ENCODE measurements at places on chromosomes 3 and 15.

- peak; percentile 88 for DNase-seq
Measured at GRCh38 chr15:69713726-69714559, 261.3 kb downstream of the RPLP1 start.

GRCh38 chr15:97966246-97966645, 5.7 kb downstream of the ARRDC4 start:
- DNase-seq: no peak

DNA sequence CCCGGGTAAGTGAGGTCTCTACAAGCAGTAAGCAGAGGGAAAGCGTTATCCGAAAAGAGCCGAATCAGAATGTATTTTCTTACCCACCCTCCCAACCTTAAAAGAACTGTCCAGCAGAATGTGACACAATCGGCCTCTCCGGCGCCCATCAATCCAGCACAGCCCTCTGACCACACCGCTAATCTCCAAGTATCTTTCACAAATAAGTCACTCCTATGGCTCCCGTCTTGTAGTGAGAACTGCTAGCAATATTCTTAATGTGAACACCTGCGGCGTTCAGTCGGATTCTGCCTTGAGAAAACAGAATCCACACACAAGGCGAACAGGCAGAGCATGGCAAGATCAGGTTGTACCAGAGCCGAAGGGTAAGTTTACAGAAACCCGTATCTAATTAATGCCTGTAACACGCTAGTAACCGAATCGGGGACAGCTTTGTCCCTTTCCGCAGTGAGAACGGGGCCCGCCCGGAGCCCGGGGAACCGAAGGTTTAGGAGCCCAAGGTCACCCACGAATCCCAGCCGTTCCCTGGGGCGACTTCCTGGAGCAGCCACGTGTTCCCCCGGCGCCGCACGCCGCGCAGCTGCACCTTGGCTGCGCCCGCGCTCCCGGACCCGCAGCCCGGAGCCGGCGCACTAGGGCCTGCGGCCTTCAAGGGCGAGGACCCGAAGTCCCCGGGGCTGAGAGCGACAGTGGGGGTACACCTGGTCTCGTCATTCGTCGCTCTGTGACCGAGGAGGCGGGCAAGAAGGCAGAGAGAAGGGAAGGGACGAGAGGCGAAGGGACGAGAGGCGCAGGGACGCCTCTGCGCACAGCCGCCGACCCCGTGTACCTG, 672 bp downstream of the TFRC start:
- DNase-seq: peak; percentile 79

- DNase-seq: no peak
Measured at GRCh38 chr3:115217678-115218451, 70.8 kb upstream of the ZBTB20 start.

- peak; percentile 0 for DNase-seq
Measured at GRCh38 chr15:99963096-99963825, 230.0 kb upstream of the LYSMD4 start.

- DNase-seq: no peak
Measured at GRCh38 chr15:90708516-90708915, 8.6 kb upstream of the BLM start.

GRCh38 chr15:83657549-83657948, 3.6 kb downstream of the ADAMTSL3 start:
- no peak for DNase-seq

DNA sequence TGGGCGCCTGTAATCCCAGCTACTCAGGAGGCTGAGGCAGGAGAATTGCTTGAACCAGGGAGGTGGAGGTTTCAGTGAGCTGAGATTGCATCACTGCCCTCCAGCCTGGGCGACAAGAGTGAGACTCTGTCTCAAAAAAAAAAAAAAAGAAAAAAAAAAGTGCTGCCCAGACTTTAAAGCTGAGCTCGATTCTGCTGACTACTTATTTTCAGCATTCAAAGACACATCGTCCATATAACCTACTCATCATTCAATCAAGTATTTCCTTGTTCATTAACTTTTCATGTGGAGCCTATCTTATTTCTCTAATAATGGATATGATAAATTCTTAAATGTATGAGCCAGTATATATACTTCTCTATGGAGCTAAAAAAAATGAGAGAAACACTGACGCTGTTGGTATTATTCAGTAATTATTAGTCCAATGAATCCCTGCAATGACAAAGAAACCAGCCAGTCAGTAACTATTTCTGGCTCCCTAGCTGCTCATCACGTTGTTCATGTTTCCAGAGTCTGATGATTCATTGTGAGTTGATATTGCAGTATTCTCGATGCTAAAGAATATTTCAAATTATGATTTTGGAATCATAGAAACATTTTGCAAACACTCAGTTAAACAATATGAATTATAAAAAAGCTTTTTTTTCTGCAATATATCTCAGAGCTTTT, 111.9 kb downstream of the RAP2B start:
- DNase-seq: no peak

GRCh38 chr3:72461787-72462186, 386.5 kb downstream of the SHQ1 start:
- DNase-seq: no peak

GRCh38 chr3:130787422-130788068, 40.9 kb upstream of the PIK3R4 start:
- no peak for DNase-seq

DNA sequence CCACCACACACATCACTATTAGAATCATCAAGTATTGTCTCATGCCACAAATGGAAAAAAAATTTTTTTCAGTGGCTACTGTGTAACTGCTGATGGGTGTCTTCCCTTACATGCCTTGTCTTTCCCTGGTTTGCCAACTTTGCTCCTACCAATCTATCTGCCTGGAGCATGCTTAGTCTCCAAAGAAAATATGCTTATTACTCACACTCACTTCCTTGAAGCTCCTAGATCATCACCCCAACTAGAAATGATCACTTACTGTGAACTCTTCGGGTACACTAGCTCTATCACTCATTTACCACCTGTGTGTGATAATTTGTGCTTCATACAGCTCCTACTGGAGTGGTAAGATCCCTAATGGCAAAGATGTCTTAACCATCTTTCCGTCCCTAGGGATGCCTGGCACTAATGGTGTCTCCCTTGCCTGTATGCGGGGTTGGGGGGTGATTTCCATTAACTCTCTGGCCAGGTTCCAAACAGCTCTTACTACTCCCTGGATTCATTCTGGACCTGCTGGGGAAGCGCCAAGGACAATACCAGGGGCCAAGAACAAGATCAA, 799 bp downstream of the VPS33B start:
- no peak for DNase-seq

DNA sequence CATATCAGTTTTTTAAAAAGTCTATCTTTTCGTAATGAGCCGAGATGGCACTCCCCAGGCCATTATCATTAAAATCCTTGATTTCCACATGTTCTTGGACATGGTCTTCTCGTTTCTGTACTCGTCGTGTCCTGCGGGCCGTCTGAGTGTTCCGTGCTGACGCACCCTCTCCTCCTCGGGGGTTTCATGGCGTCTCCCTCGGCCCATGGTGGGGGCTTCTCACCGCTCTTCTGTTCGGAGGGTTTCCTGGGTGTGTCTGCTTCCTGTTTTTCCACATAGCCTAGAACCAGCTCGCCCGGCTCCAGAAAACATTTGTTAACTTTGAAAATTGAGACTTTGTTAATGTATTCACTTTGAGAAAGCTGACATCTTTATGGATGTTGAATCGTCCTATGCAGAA, 92.7 kb downstream of the VGLL4 start:
- no peak for DNase-seq

DNA sequence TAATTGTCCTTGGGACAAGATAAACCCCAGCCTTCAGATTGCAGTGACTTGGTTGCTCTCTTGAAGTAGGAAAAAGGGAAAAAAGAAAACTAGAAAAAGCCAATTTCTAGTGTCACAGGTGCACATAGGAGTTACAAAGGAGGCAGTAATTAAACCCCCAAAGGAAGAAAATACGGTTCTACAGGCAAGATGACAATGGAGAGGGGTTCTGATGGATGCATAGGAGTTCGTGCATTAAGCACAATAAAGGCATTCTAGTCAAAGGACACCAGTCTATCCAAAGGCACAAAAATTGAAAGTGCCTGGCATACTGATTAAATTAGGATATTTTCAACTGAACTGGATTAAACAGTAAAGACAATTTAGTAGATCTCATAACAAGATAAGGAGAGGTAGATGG, 31.6 kb upstream of the MTMR14 start:
- no peak for DNase-seq

- DNase-seq: no peak
Measured at GRCh38 chr3:31027191-31027761, 132.8 kb upstream of the GADL1 start.

DNA sequence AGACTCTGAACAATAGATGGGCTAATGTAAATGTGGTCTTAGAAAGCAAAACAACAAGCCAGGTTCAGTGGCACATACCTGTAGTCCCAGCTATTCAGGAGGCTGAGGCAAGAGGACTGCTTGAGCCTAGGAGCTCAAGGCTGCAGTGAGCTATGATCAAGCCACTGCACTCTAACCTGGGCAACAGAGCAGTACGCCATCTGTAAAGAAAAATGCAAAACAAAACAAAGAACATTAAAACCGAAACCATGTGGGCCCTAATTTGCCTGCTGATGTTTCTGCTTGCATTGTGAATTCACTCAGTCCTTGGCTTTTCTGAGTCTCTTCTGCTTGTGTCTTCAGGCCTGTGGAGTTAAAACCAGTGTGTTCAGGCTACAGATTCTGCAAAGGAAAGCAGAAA, 56.7 kb downstream of the CCNL1 start:
- no peak for DNase-seq

- DNase-seq: peak; percentile 56
Measured at GRCh38 chr3:11634081-11634635, 9.6 kb downstream of the VGLL4 start.

DNA sequence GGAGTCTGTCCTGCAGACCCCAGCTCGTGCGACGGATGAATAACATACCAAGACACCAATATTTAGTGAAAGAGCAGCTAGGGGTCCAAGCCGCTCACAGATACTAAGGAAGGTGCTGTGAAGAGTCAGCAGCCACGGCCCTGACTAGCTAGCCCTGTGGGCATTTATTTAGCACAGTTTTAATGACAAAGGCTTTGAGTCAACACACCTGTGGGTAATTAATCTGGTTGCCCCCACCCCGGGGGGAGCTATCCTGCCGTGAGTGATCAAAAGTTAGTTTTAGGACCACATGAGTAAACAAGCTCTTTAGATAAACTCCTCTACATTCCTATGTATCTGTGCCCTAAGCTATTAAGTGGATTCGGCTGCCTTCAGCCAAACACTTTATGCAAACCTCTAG, 18.7 kb downstream of the CAPN3 start:
- DNase-seq: no peak

- DNase-seq: peak; percentile 75
Measured at GRCh38 chr15:82298520-82298919, 35.9 kb downstream of the SAXO2 start.

- no peak for DNase-seq
Measured at GRCh38 chr3:109057056-109057455, 60.9 kb downstream of the MORC1 start.

DNA sequence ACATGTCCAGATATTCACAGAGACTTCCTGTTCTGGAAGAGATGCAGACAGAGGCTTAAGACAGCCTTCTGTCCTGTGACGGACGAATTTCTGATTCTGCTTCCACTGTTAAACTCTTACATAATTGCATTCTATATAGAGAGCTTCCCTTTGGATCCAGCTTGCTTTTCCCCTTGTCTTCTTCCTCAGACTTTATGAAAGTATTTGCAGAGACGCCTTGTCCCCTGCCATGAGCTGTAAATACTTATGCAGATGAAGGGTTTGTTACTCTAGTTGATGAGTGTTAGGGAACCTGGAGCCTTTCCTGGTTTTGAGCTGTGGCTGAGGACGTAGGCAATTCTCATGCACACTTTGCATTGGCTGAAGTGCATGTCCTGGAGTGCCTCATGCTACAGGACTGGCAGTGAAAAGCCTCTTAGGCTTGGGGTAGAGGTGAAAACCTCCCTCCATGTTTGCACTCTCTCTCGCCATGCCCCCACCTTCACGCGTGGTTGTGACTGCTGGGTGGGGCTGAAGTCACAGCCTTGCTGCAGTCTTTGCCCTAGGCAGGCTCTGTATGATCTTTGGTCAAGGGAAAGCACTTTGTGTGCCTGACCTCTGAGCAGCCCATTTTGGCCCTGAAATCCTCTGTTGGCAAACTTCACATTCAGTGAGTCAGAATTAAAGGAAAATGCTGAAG, 286.6 kb downstream of the PTPRG start:
- DNase-seq: no peak

GRCh38 chr3:149634573-149634972, 23.3 kb downstream of the WWTR1 start:
- no peak for DNase-seq

GRCh38 chr3:183006396-183007002, 26.2 kb upstream of the DCUN1D1 start:
- DNase-seq: no peak
